ENCODE measurements at places on chromosomes 6 and 20.

GRCh38 chr6:18218233-18218632, 46.1 kb downstream of the DEK start:
- no peak for DNase-seq

GRCh38 chr20:32395066-32395465, 36.9 kb downstream of the ASXL1 start:
- no peak for DNase-seq

- no peak for DNase-seq
These were observed 16.9 kb upstream of the SUPT3H start for GRCh38 chr6:45394586-45395095.

- DNase-seq: no peak
These were observed 99.4 kb upstream of the RIPOR2 start for GRCh38 chr6:25035174-25035511.

- DNase-seq: no peak
These were observed 44.2 kb downstream of the SNAI1 start for GRCh38 chr20:50026746-50027575.

DNA sequence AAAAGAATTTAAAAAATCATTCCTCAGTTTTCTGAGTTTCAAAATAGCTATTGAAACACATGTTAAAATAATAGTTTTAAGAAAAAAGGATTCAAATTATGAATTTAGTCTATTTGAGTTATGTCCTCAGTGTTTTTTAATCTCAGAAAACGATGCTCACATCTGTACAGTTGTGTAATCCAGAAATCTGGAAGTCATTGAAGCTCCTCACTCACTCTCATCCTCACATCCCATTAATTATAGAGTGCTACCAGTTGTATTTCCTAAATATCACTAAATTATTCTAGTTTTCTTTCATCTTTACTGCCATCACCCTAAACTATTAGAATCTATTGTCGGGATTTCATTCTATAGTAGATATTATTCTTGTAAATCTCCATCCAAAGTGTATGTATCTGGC, 234.7 kb upstream of the RIMS1 start:
- no peak for DNase-seq

DNA sequence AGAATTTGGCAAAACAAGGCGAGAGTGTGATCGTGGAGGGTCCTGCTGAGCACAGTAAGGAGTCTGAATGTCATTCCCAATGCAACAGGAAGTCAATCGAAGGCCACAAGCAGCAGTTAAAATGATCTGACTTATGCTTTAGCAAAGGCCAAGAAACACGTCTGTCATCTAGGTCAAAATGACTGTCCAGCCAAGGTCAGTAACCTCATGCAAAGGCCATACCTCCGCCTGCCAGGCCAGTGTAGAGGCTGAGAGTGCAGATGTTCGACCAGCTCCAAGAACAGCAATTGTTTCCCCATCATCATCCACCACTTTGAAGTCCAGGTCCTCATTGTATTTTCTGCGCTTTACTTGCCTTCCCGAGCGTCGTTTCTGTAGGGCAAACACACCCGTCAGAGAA, 105.6 kb downstream of the CHD6 start:
- no peak for DNase-seq

DNA sequence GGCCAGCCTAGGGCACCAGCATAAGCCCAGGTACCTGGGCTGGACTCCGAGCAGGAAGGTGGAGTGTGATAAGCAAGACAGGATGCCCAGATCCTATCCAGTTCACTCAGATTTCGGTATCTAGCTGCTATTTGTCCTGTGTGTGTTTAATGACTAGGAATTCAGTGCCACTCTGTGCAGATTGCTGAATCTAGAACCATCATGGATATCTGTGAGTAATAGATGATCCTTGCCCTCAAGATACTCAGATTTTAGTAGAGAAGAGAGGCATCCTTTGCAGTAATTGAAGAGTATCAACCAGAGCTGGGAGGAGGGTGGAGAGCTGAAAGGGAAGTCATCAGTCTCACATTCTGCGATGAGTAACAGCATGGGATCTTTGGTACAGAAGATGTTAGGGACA, 155.0 kb upstream of the ARID1B start:
- no peak for DNase-seq

- no peak for DNase-seq
These were observed 528.9 kb downstream of the COL12A1 start for GRCh38 chr6:74676906-74677305.

- no peak for DNase-seq
These were observed 205.6 kb downstream of the UST start for GRCh38 chr6:148952147-148953035.

DNA sequence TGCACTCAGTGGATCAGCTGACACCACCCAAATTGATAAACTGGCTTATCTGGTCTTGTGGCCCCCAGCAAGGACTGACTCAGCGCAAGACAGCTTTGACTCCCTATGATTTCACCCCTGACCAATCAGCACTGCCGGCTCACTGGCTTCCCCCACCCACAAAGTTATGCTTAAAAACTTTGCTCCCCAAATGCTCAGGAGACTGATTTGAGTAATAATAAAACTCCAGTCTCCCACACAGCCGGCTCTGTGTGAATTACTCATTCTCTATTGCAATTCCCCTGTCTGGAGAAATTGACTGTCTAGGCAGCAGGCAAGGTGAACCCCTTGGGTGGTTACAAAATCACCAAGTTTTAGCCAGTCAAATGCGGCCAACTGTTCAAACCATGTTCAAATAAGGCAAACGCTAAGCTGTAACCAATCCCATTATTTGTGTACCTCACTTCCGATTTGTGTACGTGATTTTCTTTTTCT, 32.5 kb downstream of the SLC22A2 start:
- no peak for DNase-seq

GRCh38 chr6:32087574-32088486, 21.3 kb downstream of the TNXB start:
- DNase-seq: peak; percentile 58

- DNase-seq: no peak
These were observed 281.3 kb downstream of the BMP7 start for GRCh38 chr20:56985066-56985685.

DNA sequence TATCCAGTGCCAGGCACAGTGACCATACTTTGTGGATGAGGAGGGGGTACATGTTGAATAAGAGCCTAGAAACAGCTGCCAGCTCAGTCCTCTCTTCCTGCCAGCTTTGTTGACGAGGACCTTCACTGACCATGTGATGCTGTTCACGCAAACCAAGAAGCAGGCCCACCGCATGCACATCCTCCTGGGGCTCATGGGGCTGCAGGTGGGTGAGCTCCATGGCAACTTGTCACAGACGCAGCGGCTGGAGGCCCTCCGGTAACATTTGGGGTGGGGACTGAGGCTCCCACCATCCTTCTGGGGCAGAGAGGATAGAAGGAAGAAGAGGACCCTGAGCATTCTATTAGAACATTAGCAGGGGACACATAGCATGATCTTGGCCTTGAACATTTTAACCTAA, 15.6 kb downstream of the DDX27 start:
- DNase-seq: no peak

GRCh38 chr6:143449714-143450452, 612 bp downstream of the ADAT2 start:
- no peak for DNase-seq

DNA sequence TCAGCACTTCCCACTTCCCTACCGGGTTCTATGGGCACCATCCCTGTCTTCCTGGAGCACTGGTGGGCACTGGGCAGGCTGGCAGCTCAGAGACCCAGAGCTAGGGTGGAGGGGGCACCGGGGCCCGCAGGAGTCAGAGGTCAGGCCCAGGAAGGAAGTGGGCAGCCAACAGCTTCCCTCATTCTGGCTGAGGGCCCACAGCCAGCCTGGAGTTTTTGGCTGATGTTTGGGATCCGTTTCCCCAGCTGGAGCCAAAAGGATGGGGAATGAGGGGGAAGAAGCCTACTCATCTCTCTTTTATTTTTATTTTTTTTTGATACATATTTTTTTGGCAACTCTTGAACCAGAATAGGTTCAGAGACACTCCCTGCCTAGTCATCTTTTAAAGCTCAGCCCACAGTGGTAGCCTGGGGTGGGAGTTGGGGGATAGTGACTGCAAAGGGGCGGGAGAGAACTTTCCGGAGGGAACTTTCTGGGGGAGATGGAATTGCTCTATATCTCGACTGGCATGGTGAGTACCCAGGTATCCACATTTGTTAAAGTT, 54.2 kb upstream of the MLN start:
- no peak for DNase-seq

All from activated T-helper 1 cell treated with anti-CD3 and anti-CD28 coated beads, Interleukin-2, amount 50 U/mL, for 16 hours (primary cell).